ENCODE measurements at places on chromosomes 11 and 22.
A peak's percentile ranks its signal among the peaks of the same experiment; 100 is the strongest.

- no peaks in the 10 kb centered on the region for H3K4me1 ChIP-seq
- no peak overlapping the region for H3K4me3 ChIP-seq
- no peaks in the 10 kb centered on the region for H3K36me3 ChIP-seq
- peaks cover 8% of the 10 kb centered on the region for H3K27me3 ChIP-seq
- H3K27ac ChIP-seq, result no peak overlapping the region
Measured at GRCh38 chr22:22914726-22915669, 27.4 kb downstream of the IGLL5 start.

DNA sequence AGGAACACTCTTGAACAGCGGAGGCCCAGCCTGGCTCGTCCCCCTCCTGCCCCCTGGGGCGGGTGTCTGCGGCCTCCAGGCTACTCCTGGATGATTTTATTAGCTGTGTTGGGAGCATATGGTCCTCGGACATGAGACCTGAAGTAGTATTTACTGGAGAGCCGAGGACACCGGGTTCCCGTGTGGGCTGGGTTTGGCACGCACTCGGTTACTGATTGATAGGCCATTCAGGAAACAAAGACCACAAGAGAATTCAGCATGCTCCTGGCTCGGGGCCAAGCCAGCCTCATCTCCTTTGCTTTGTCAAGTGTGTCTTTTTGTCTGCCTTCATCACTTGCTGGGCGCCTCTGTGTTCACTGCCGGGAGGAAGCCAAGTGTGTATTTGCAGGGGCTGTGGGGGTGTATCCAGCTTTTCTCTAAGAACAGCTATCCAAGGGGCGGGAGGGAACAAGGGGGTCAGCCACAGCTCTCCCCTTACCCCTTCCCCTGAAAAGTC is 9.7 kb downstream of the FXYD2 start:
- H3K4me1 ChIP-seq, result no peaks in the 10 kb centered on the region
- H3K4me3 ChIP-seq, result no peak overlapping the region
- no peaks in the 10 kb centered on the region for H3K27me3 ChIP-seq
- H3K27ac ChIP-seq, result no peak overlapping the region
- DNase-seq, result no peak
- H3K36me3 ChIP-seq, result no peaks in the 10 kb centered on the region

DNA sequence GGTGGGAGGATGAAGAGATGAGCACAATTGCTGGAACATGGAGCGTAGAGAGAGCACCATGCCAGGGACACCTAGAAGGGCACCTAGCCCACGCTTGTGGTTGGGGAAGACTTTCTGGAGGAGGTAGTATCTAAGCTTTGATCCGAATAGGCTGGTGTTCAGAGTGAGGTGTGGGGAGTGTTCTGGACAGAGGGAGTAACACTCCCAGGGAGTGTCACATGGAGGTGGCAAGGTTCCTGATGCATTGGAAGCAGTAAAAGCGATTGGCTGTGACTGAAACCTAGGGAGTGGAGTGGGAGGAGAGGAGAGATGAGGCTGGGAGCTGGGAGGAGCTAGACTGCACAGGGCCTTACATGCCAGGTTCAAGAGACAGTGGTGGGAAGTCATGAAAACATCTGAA is 188.0 kb upstream of the NCAM1 start:
- no peak for DNase-seq
- H3K27ac ChIP-seq, result no peak overlapping the region
- no peaks in the 10 kb centered on the region for H3K36me3 ChIP-seq
- H3K4me3 ChIP-seq, result no peak overlapping the region
- no peaks in the 10 kb centered on the region for H3K4me1 ChIP-seq
- no peaks in the 10 kb centered on the region for H3K27me3 ChIP-seq

- peak within 1 kb of the TSS; percentile 89 for H3K4me3 ChIP-seq
- peaks cover 3% of the 10 kb centered on the region for H3K27me3 ChIP-seq
- peak; percentile 95 for DNase-seq
- H3K27ac ChIP-seq, result no peak within 1 kb of the TSS
Measured at GRCh38 chr11:69640995-69641581, at the start of gene CCND1. Gene CCND1 (plus strand): TSS chr11:69641156. CDS start chr11:69641314, 158 bp downstream.

DNA sequence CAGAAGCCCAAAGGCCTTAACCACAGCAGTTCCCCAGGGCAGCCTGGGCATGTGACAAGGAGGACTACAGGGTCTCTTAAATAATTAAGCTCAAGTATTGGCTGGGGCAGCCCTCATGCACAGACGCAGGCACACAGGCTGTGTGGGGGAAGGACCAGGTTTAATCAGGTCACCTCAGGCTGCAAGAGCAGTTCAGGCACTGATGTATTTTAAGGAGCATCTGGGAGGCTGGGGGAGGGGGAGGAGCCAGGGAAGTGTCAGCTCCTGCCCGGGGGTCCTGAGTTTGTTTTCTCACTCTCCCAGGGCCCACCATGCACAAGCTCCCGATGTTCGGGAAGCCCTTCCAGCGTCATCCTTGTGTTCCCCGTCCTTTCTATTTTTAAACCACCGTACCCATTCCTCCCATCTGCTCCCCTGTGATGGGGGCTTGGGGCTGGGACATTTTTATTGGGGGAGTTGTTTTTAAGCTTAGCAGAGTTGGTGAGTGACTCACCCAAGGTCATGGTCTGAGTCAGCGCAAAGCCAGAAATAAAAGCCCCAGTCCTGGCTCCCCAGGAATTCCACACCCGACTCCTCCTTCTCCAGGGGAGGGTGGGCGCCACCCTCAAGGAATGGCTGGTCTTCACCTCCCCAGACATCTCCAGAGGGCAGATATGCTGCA is 2.4 kb downstream of the CSDC2 start:
- H3K4me1 ChIP-seq, result peaks cover 3% of the 10 kb centered on the region
- no peaks in the 10 kb centered on the region for H3K27me3 ChIP-seq
- no peaks in the 10 kb centered on the region for H3K36me3 ChIP-seq
- peak; percentile 42 for DNase-seq

DNA sequence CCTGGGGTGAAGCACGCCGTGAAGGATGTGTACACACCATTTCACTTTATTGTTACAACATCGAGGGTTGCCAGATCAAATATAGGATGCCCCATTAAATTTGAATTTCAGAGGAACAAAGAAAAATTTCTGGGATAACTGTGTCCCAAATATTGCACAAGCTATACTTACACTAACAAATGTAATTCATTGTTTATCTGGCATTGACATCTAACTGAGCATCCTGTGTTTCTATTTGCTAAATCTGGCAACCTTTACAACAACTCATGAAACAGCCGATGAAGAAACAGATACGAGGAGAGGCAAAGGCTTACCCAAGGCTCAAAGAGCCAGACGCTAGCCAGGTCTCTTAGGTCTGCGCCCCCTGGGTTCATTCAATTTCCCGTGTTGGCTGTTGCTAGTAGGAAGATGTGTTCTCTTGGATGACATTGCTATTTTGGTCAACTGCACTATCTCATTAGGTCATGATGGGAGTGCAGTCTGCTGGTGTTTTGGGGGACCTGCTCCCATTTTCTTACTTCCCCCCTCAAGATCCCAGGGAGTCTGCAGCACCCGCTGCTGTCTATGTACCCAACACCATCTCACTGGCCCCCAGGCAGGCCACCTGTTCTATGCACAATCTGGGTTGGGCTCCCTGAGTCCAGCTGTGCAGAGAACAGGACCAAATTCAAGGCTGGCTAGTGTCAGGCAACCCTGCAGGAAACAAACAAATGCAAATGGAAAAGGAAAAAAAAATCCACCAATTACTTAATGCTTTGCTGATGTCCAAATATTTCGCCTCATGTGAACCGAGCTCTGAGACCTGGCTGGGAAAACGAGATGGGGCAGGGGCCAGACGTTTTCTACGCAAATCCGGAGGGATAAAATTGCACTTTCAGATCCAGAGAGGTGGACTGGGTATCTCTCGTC is 560.9 kb downstream of the MIAT start:
- no peaks in the 10 kb centered on the region for H3K27me3 ChIP-seq
- no peak overlapping the region for H3K27ac ChIP-seq
- H3K36me3 ChIP-seq, result no peaks in the 10 kb centered on the region
- H3K4me1 ChIP-seq, result no peaks in the 10 kb centered on the region

GRCh38 chr22:45460288-45461109 is 42.2 kb upstream of the FBLN1 start:
- H3K27ac ChIP-seq, result no peak overlapping the region
- H3K36me3 ChIP-seq, result peaks cover 6% of the 10 kb centered on the region
- no peaks in the 10 kb centered on the region for H3K27me3 ChIP-seq
- H3K4me3 ChIP-seq, result no peak overlapping the region
- H3K4me1 ChIP-seq, result no peaks in the 10 kb centered on the region

- peak overlapping the region; percentile 77 for H3K4me3 ChIP-seq
- DNase-seq, result no peak
- no peaks in the 10 kb centered on the region for H3K27me3 ChIP-seq
- no peaks in the 10 kb centered on the region for H3K4me1 ChIP-seq
Measured at GRCh38 chr11:61956191-61957020, 6.3 kb downstream of the BEST1 start.

- no peak for DNase-seq
- H3K27me3 ChIP-seq, result no peaks in the 10 kb centered on the region
- no peak overlapping the region for H3K27ac ChIP-seq
Measured at GRCh38 chr11:112748713-112749543, 212.3 kb upstream of the NCAM1 start.

- no peak overlapping the region for H3K27ac ChIP-seq
- H3K4me1 ChIP-seq, result no peaks in the 10 kb centered on the region
- H3K36me3 ChIP-seq, result peaks cover 43% of the 10 kb centered on the region
Measured at GRCh38 chr11:31387379-31387778, 17.7 kb downstream of the DNAJC24 start.

- H3K27ac ChIP-seq, result no peak overlapping the region
- H3K4me1 ChIP-seq, result peaks cover 4% of the 10 kb centered on the region
- peaks cover 12% of the 10 kb centered on the region for H3K36me3 ChIP-seq
- no peaks in the 10 kb centered on the region for H3K27me3 ChIP-seq
- DNase-seq, result no peak
- H3K4me3 ChIP-seq, result no peak overlapping the region
Measured at GRCh38 chr11:6687876-6688275, 4.7 kb upstream of the MRPL17 start.

GRCh38 chr11:124887667-124888013 is 10.0 kb downstream of the ROBO4 start:
- no peak for DNase-seq
- no peaks in the 10 kb centered on the region for H3K4me1 ChIP-seq
- no peaks in the 10 kb centered on the region for H3K36me3 ChIP-seq
- H3K27ac ChIP-seq, result no peak overlapping the region
- H3K27me3 ChIP-seq, result no peaks in the 10 kb centered on the region
- H3K4me3 ChIP-seq, result no peak overlapping the region

DNA sequence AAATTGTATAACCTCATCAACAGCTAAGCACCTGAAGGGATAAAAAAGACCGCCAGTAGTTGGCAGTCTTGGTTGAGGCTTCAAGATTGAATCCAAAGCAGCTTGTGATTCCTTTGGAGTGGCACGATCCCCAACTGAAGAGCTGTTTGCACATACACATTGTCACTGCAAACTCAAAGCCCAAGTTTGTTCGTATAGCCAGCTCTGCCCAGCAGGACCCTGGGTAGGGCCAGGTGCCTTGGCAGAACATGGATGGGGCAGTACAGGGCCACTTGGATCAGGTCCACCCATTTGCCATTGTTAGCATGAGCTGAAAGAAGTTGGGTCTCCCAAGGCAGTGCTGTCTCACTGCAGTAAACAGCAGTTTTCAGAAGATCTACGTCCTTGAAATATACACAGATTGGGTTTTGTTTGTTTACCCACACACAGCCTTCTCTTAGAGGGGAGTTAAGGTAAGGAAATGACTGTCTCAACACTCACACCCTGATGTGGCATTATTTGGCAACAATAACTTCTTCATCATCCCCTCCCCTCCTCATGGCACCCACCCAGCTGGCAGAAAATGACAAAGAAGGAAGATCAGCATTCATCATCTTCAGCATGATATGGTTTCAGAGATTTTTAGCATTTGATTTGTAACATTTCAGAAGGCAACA is 132.9 kb downstream of the COMMD9 start:
- H3K36me3 ChIP-seq, result no peaks in the 10 kb centered on the region
- H3K4me1 ChIP-seq, result peaks cover 10% of the 10 kb centered on the region
- DNase-seq, result no peak
- no peaks in the 10 kb centered on the region for H3K27me3 ChIP-seq
- H3K27ac ChIP-seq, result no peak overlapping the region

DNA sequence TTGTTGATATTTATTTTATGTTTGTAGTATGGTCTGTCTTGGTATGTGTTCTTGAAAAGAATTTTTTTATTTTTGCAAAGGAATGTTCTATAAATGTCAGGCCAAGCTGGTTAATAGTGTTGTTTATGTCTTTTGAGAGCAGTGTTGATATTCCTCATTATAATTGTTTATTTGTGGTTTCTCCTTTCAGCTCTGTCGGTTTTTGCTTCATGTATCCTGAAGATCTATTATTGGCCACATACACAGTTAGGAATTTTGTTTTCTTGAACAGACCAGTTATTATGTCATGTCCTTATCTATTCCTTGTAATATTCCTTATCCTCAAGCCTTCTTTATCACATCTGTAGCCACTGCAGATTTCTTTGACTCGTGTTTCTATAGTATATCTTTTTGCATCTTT is 56.5 kb downstream of the PDHX start:
- no peaks in the 10 kb centered on the region for H3K4me1 ChIP-seq
- H3K27me3 ChIP-seq, result no peaks in the 10 kb centered on the region
- peaks cover 46% of the 10 kb centered on the region for H3K36me3 ChIP-seq
- H3K4me3 ChIP-seq, result no peak overlapping the region
- no peak for DNase-seq
- no peak overlapping the region for H3K27ac ChIP-seq

GRCh38 chr11:69083531-69084247 is 35.0 kb downstream of the TPCN2 start:
- DNase-seq, result no peak
- H3K36me3 ChIP-seq, result peaks cover 20% of the 10 kb centered on the region
- H3K27me3 ChIP-seq, result no peaks in the 10 kb centered on the region
- no peak overlapping the region for H3K27ac ChIP-seq
- H3K4me1 ChIP-seq, result no peaks in the 10 kb centered on the region

GRCh38 chr11:36257351-36257750 is 31.9 kb downstream of the COMMD9 start:
- H3K27ac ChIP-seq, result no peak overlapping the region
- H3K36me3 ChIP-seq, result peaks cover 4% of the 10 kb centered on the region
- DNase-seq, result no peak

GRCh38 chr22:49657275-49657973 is 170.2 kb downstream of the BRD1 start:
- H3K4me3 ChIP-seq, result no peak overlapping the region
- no peaks in the 10 kb centered on the region for H3K27me3 ChIP-seq
- no peak for DNase-seq
- H3K27ac ChIP-seq, result no peak overlapping the region
- H3K4me1 ChIP-seq, result no peaks in the 10 kb centered on the region

Measured in H9 (cell line).